Right ventricle myocardium superior (tissue), 1 donor: ENCODE measurements at places on chromosomes 12 and 14. TPM values are rescaled to one million over a fixed set of nuclear protein-coding genes. Genes with fewer than 3 reads are reported as not detected.

GRCh38 chr12:102478405-102479098 lies 1.8 kb downstream of the IGF1 start:
- no peak for DNase-seq

HOXC5 gene
- total RNA-seq = not detected

DNA sequence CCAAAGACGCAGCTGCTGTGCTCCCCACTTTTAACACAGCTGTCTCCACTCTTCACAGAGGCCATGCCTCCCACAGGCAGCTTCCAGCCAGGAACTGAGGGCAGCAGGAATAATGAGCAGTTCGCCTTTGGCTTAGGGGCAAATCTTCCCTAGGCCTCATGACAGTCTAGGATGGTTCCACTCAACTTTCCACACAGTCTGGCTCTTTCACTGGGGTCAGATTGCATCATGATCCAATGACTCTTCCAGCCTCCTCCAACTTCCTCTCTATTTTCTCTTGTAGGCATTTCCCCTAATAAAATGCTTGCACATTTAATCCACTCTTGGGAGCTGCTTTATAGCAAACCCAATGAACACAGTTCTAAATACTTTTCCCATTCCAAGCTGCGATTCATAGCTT lies 271.6 kb upstream of the ATP2B1 start:
- no peak for DNase-seq

HOXC13 gene
- total RNA-seq = not detected

PRB2 gene
- total RNA-seq = not detected
